ENCODE measurements at places on chromosomes 2 and 18. TPM values are rescaled to one million over a fixed set of nuclear protein-coding genes. Genes with fewer than 3 reads are reported as not detected.

DNA sequence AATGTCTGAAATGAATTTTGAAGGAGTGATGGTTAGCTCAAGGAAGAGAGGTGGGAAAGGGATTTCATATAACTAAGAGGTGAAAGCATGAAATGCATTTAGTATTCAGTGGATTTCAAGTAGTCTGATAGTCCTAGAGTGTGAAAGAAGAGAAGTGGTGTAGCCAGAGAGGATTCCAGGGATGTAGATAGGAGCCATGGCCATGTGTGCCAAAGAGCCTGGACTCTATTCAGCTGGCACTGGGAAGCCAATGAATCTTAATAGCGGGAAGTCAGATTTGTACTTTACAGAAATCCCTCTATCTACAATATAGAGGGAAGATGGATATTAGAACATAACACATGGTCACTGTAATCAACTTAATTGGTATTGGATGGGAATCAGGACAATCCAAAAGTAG, 8.3 kb upstream of the BOLL start:
- no peaks in the 10 kb centered on the region for H3K4me1 ChIP-seq
- peaks cover 8% of the 10 kb centered on the region for H3K36me3 ChIP-seq

- H3K27me3 ChIP-seq: peaks cover 11% of the 10 kb centered on the region
- peaks cover 3% of the 10 kb centered on the region for H3K36me3 ChIP-seq
- H3K4me1 ChIP-seq: peaks cover 18% of the 10 kb centered on the region
- no peak for DNase-seq
Measured at GRCh38 chr2:120174963-120175581, 48.1 kb downstream of the TMEM185B start.

- H3K4me1 ChIP-seq: peaks cover 9% of the 10 kb centered on the region
- H3K36me3 ChIP-seq: no peaks in the 10 kb centered on the region
- no peak for DNase-seq
- no peak overlapping the region for H3K4me3 ChIP-seq
- no peak overlapping the region for H3K27ac ChIP-seq
Measured at GRCh38 chr2:236512267-236512666, 57.4 kb upstream of the ACKR3 start.

DNA sequence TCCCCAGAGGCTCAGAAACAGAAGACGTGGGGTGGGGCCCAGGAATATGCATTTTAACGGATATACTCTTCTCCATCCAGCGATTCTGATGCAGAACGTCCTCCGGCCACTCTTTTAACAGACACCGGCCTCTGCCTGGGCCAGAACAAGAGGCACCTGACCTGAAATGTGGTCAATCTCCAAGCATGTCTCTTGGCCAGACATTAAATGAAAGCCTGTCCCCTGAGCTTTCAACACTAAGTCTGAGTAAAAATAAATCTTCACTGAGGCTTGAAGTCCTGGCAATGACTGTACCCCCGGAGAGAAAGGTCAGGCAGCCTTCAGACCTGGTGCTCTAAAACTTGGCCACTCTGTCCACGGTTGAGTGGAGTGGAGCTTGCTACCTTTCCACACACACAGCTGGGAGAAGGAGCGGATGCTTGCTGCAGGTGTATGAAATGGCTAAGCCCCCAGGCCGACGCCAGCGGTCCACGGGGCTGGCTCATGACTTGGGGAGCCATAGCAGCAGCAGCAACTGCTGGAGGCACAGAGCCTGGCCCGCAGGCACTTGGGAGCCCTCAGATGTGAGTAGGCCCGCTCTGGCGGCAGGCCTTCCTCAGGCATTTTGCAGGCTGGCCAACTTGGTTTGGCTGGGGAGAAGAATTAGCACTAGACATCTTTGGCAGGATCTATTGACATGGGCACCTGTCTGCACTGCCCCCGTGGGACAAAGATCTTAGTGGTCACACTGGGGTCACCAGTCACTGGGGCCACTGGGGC, 79.7 kb downstream of the TMEM17 start:
- no peak overlapping the region for H3K4me3 ChIP-seq
- no peak for DNase-seq
- H3K4me1 ChIP-seq: peaks cover 3% of the 10 kb centered on the region
- H3K36me3 ChIP-seq: no peaks in the 10 kb centered on the region

WDPCP gene
- 12.9 TPM for total RNA-seq

DNA sequence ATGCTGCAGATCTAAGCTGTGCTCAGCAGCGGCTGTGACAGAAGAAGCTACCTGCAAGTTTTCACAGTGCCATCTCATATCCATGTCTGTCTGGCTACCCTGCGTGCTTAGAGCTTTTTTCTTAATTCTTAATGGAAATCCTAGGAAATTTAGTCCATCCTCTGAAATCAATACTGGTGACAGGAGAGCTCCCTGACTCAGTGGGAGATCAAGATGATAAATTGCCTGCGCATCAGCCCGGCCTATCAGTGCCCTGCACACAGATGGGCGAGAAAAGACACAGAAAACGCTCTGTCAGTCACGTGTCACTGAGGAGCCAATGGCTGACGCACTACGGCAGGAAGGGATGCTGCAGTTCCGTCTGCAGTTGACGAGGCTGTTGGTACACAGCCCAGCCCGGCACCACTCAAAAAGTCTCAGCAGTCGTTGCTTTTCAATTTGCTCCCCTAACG, 819.6 kb upstream of the FSHR start:
- H3K27me3 ChIP-seq: no peaks in the 10 kb centered on the region
- H3K4me1 ChIP-seq: peaks cover 2% of the 10 kb centered on the region
- DNase-seq: peak; percentile 10
- H3K4me3 ChIP-seq: peak overlapping the region; percentile 75

EN1 gene
- total RNA-seq: not detected

DNA sequence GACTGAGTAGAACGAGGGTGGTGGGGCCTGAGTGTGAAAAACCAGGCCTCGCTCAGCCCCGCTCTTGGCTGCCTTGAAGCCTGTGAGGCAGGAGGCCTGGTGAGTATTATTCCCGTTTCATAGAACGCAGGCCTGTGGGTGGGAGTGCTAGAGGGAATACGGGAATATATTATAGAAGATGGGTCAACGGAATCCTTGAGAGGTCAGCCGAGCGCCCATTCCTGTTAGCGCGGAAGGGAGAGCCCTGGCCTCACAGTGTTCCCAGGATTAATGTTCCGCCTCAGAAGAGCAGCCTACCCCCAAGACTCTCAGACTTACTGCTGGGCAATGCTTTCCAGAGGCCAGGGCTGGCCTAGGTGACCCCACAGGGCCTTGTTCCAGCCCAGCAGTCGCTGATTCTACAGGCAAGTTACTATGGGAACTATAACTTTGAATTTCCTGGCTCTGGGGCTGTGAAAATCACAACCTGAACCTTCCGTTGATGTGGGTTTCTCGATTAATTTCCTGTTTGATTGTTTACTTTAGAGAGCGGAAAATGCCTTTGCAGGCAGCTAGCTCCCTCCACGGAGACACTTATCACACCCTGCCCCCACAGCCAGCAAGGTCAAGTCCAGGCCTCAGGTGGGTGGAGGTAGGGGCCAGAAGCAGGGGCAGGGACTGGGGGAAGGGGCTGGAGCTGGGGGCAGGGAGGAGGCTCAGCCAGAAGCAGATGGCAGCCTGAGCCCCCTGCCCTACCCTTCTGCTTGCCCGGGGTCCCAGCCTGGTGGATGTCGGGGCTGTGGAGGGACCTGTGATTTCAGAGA, 108.3 kb downstream of the SMAD7 start:
- no peak for DNase-seq
- no peaks in the 10 kb centered on the region for H3K27me3 ChIP-seq
- peak overlapping the region; percentile 98 for H3K27ac ChIP-seq
- H3K4me1 ChIP-seq: peaks cover 44% of the 10 kb centered on the region
- peak overlapping the region; percentile 70 for H3K4me3 ChIP-seq

GRCh38 chr2:10306901-10307463, 4.3 kb downstream of the HPCAL1 start:
- H3K36me3 ChIP-seq: no peaks in the 10 kb centered on the region
- H3K4me3 ChIP-seq: peak overlapping the region; percentile 9
- H3K4me1 ChIP-seq: peaks cover 29% of the 10 kb centered on the region
- H3K27ac ChIP-seq: peak overlapping the region; percentile 8
- DNase-seq: no peak

SERPINB12 gene
- not detected for total RNA-seq

DNA sequence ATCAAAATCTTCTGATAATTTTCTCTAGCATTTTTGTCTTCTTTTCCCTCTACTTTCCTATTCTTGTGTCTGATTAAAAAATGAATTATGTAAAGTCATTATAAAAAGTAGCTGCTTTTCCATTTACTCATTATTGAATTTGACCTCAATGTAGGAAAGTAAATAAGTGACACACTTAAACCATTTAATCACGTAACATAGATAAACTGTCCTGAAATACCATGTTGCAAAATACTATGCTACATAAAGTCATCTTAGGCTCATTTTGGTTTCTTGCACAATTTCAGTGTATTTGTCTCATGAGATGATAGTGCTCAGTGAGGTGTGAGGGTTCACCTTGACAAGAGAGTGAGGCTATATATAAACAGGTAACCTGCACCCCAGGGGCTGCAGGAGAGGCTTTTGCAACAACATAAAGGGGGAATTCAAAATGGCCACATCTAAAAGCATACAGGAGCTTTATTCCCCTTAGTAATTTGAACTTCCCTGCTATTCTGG, 502.7 kb downstream of the RNF144A start:
- H3K27ac ChIP-seq: no peak overlapping the region
- DNase-seq: no peak
- no peak overlapping the region for H3K4me3 ChIP-seq
- peaks cover 42% of the 10 kb centered on the region for H3K27me3 ChIP-seq
- peaks cover 7% of the 10 kb centered on the region for H3K36me3 ChIP-seq

GRCh38 chr2:10331702-10332401, 29.1 kb downstream of the HPCAL1 start:
- peak; percentile 42 for DNase-seq
- no peaks in the 10 kb centered on the region for H3K36me3 ChIP-seq
- peaks cover 53% of the 10 kb centered on the region for H3K4me1 ChIP-seq
- no peaks in the 10 kb centered on the region for H3K27me3 ChIP-seq
- peak overlapping the region; percentile 97 for H3K4me3 ChIP-seq

DNA sequence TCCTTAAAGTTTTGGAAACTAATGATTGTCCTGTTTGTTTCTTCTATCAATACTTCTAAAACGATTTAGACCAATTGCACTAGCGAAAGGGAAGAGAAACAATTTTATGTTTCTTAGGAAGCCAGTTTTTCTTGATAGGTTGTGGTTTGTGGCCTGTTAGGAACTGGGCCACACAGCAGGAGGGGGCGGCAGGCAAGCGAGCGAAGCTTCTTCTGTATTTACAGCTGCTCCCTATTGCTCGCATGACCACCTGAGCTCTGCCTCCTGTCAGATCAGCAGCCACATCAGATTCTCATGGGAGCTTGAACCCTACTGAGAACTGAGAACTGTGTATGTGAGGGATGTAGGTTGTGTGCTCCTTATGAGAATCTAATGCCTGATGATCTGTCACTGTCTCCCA, 201.5 kb upstream of the PXDN start:
- no peak overlapping the region for H3K27ac ChIP-seq
- DNase-seq: no peak
- H3K4me3 ChIP-seq: no peak overlapping the region
- no peaks in the 10 kb centered on the region for H3K36me3 ChIP-seq
- no peaks in the 10 kb centered on the region for H3K4me1 ChIP-seq
- H3K27me3 ChIP-seq: peaks cover 23% of the 10 kb centered on the region

GALM gene
- total RNA-seq: 28.3 TPM

GRCh38 chr2:85945586-85945985, 56.8 kb upstream of the ST3GAL5 start:
- no peak overlapping the region for H3K27ac ChIP-seq
- no peaks in the 10 kb centered on the region for H3K4me1 ChIP-seq
- peaks cover 3% of the 10 kb centered on the region for H3K36me3 ChIP-seq
- no peaks in the 10 kb centered on the region for H3K27me3 ChIP-seq
- no peak overlapping the region for H3K4me3 ChIP-seq

LINC00305 gene
- total RNA-seq: not detected

GRCh38 chr2:128304715-128305554, 13.7 kb downstream of the HS6ST1 start:
- H3K4me3 ChIP-seq: no peak overlapping the region
- H3K27ac ChIP-seq: no peak overlapping the region
- DNase-seq: no peak
- peaks cover 2% of the 10 kb centered on the region for H3K36me3 ChIP-seq
- H3K27me3 ChIP-seq: no peaks in the 10 kb centered on the region
- peaks cover 16% of the 10 kb centered on the region for H3K4me1 ChIP-seq

- no peak overlapping the region for H3K4me3 ChIP-seq
- peaks cover 6% of the 10 kb centered on the region for H3K4me1 ChIP-seq
- peaks cover 14% of the 10 kb centered on the region for H3K36me3 ChIP-seq
- H3K27ac ChIP-seq: no peak overlapping the region
Measured at GRCh38 chr2:32748158-32748557, 120.3 kb downstream of the TTC27 start.

DNA sequence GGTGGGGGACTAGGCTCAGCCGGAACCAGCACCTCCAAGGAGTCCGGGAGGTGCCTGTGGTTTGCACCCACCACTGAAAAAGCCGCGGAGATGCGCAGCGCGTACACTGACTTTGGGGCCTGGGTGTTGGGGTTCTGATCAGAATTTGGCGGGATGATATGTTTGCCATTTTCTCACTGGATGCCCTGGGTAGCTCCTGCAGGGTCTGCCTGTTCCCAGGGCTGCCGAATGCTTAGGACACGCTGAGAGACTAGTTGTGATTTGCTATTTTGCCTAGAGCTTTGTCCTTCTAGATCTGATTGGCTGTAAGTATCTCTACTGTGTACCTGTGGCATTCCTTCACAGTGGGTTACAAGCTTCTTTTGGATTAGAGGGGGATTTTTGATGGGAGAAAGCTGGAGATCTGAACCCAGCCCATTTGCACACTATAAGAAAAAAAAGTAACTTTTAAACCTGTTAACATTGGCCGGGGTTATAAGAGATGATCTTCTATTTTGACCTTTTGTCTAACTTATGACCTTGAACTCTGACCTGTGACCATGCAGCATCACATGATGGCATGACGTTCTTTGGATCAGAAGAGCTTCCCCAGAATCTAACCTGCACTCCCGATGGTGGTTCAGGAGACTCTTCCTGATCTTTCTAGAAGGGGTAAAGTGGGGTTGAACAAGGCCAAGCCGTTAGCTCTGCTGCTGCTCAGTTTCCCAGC, 1.6 kb downstream of the KCNE4 start:
- no peaks in the 10 kb centered on the region for H3K4me1 ChIP-seq
- no peak overlapping the region for H3K27ac ChIP-seq
- H3K27me3 ChIP-seq: peaks cover 22% of the 10 kb centered on the region
- no peak for DNase-seq
- H3K4me3 ChIP-seq: peak overlapping the region; percentile 7

GRCh38 chr2:101782427-101782792, 84.9 kb downstream of the MAP4K4 start:
- no peaks in the 10 kb centered on the region for H3K36me3 ChIP-seq
- no peaks in the 10 kb centered on the region for H3K27me3 ChIP-seq
- no peak for DNase-seq
- H3K4me3 ChIP-seq: no peak overlapping the region
- H3K27ac ChIP-seq: peak overlapping the region; percentile 19

Data from T-helper 17 cell (primary cell).